ENCODE measurements at places on chromosomes 4 and X.
A peak's percentile ranks its signal among the peaks of the same experiment; 100 is the strongest.

GRCh38 chrX:71225676-71226075, 2.7 kb downstream of the GJB1 start:
- no peak for DNase-seq

- no peak for DNase-seq
These were observed 21.2 kb downstream of the SH3D19 start for GRCh38 chr4:151304226-151304625.

DNA sequence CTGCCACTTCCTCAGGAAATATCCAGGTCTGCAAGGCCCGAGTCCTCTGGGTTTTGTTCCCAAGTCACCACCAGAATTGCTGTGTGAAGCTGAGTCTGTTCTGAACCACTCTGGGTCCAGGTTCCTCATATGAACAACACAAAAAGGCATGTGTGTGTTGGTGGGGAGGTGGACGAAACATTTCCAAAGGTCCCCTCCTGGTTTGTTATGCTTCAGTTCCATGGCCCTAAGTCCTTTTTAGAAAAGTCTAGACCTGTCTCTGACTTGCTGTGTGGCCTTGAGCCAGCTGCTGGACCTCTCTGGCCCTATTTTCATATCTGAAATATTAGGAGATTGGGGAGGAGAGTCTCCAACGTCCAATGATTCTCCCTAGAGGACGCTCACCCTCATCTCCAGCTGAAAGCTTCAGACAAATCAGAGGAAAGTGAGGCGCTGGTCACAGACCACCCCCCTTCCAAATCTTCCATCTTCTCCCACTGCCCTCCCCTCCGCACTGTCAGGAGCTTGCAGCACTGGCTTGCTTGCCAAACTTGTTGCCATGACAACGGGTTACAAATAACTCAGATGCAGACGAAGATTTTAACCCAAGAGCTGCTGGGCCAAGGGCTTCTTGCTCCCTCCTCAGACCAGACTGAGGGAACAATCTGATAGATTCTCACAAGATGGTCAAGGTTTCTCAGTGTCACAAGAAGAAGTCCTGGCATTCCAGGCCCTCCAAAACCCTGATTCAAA, 64.5 kb downstream of the SMC1A start:
- no peak for DNase-seq

GRCh38 chr4:128665514-128665913, 144.0 kb upstream of the JADE1 start:
- no peak for DNase-seq

DNA sequence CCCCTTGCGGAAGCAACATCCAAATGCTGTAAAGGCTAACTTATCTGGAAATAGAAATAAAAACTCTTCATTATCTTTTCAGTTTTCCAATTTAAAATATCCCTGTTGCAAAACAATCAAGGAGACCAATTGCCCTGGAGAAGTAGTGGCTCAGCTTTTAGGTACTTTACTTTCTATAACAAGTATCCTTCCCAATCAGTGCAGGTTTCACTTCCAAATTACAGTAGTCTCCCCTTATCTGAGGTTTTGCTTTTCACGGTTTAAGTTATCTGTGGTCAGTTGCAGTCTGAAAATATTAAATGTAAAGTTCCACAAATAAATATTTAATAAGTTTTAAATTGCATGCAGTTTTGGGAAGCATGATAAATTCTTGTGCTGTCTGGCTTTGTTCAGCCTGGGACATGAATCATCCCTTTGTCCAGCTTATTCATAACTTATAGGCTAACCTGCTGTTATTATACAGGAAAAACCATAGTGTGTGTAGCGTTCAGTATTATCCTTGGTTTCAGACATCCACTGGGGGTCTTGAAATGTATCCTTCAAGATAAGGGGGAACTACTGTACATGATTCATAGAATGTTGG, 973.1 kb upstream of the GRID2 start:
- DNase-seq: no peak

DNA sequence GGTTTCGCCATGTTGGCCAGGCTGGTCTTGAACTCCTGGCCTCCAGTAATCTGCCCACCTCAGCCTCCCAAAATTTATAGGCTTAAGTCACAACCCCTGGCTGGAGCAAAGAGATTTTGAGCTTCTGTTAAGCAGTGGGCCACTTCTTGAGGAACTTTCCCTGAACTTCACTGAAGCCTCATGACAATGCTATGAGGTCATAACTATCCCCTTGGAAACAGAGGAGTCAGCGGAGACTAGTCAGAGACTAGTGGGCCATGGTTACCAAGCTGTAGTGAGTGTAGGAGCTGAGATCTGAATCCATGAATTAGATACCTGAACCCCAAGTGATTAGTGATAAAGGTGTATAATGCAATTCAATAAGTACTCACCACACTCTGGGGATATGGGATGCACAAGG, 145.1 kb upstream of the MSX1 start:
- no peak for DNase-seq

DNA sequence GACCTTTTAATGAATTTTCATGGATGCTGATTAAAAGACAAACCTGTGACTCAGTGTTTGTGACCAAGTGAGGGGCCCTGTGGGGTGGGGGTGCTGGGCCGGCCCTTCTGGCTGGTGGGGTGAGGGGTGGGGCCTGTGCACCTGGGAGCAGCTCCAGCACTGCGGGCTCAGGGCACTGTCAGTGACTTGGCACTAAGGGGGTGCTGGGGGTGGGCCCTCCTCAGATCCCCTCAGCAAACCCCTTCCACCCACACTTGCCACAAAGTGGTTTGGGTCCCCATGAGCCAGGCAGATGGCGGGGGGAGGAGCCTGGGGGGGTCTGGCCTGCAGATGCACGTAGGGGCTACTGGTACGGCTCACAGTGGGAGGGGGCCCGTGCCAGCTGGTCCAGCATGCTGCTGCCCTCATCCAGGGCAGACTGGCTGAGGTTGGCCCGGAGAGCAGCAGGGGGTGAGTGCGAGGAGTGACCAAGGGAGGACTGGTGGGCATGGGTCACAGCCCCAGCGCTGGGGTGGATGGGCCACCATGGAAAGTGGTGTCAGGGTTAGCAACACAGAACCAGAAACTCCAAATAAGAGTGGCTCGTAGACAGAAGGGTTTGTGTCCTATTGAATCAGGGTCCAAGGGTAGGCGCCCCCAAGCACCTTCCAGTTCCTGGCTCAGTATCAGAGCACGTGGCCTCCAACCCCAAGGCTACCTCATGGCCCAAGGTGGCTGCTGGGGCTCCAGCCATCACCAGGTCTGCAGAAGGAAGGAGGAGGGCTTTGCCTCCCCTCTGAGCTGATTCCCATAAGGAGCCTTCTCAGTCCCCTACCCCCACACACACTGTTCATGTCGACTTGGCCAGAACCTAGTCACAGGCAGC, 10.1 kb downstream of the NKX1-1 start:
- peak; percentile 6 for DNase-seq

GRCh38 chrX:39896951-39897740, 200.6 kb downstream of the BCOR start:
- peak; percentile 37 for DNase-seq

- DNase-seq: no peak
These were observed 201.4 kb downstream of the CCNG2 start for GRCh38 chr4:77358315-77358928.

DNA sequence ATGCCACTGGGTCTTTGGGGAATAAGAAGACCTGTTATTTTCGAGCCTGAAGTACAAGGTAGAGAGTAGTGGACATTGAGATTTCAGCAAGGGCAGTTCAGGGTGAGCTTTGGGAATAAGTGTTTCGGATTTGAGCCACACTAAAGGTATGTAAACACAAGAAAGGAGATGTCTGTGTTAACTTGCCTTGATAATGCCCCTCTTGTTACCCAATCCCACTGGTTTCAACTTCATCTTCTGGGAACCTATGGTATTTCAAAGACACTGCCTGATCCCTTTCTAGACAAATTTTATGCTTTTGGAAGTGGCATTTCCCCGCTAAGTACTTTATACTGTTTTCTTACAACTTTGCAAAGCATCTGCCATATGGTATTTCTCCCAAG, 79.4 kb downstream of the SLC9A6 start:
- no peak for DNase-seq

GRCh38 chr4:77045490-77045889, 30.3 kb downstream of the CCNI start:
- DNase-seq: no peak

GRCh38 chr4:84051639-84052038, 447.5 kb downstream of the NKX6-1 start:
- no peak for DNase-seq

DNA sequence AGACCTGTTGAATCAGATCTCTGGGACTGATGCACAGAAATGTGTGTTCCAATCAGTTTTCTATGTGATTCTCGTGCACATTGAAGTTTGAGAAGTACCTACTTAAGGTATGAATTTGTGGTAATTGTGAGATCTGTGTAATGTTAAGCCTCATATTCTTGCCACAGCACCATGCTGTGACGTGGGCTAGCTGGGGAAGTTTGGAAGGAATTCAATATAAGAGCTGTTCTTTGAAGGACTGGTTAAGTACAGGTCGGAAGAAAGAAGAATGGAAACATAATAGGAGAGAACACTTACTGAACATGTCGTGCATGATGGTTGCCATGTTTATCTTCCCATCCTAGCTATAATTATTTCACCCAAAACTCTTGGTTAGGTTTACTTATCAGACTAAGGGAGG, 79.7 kb upstream of the CXXC4 start:
- no peak for DNase-seq

- DNase-seq: no peak
These were observed 11.6 kb upstream of the TTC29 start for GRCh38 chr4:146957237-146957636.

DNA sequence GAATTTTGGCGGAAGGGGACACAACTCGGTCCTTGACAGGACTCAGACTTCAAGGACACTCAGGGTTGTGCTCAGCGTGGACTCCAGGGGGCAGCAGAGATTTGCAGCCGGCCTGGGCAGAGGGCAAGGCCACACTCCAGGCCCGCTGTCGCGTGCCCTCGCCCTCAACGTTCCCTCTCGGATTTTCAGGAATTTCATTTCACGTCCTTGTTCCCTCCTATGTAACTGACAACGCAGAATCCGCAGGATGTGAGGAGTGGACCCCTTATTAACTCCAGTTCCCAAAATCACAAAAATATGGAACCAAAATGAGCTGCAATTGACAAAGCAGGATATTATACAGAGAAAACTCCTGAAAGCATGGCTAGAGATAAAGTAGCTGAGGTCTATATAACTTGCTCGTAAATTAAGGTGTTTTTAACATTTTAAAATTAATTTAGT, 21.0 kb upstream of the DCTD start:
- DNase-seq: peak; percentile 72

DNA sequence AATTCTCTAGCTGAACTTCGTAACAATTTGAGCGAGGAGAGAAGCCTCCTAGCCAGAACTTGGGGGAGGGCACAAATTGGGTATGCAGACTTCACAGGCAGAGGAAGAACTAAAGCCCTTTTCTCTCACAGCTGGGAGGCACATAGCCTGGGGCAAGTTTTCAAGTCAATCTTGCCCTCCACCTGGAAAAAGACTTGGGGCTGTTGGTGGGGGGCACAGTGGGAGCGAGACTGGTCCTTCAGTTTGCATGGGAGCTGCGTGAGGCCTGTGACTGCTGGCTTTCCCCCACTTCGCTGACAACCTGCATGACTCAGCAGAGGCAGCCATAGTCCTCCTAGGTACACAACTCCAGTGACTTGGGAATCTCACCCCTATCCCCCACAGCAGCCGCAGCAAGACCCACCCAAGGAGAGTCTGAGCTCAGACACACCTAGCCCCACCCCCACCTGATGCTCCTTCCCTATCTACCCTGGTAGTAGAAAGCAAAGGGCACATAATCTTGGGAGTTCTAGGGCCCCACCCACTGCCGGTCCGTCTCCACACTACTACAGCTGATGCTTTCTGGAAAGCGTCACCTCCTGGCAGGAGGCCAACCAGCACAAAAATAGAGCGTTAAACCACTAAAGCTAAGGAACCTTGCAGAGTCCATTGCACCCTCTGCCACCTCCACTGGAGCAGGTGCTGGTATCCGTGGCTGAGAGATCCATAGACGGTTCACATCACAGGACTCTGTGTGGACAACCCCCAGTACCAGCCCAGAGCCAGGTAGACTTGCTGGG, 160.8 kb downstream of the CBLL2 start:
- DNase-seq: peak; percentile 9

DNA sequence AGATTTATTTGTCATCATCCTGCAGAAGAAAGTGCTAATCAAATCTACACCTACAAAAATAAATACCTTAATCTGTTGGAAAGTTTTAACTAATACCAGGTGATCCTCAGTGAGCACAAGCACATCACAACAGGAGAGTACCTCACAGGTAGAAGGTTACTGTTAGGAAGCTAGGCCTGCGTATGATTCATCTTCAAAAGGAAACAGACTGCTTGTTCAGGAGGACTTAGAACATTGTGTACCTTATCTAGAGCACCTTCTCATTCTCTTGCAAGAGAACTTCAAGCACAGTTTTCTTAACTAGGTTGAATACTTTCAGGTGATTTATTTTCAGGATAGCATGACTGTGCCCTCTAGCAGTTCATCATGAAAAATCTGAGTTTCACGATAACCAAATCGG, 54.2 kb downstream of the MND1 start:
- DNase-seq: no peak

GRCh38 chr4:109027016-109027500, 264.2 kb upstream of the ETNPPL start:
- DNase-seq: no peak

- DNase-seq: no peak
These were observed 40.7 kb downstream of the TIGD4 start for GRCh38 chr4:152738827-152739226.

GRCh38 chr4:164192844-164193243, 561.1 kb upstream of the SMIM31 start:
- DNase-seq: no peak

GRCh38 chrX:2707334-2707760, 16.3 kb downstream of the CD99 start:
- peak; percentile 42 for DNase-seq

GRCh38 chrX:132615391-132616131, 126.7 kb upstream of the MBNL3 start:
- DNase-seq: no peak

DNA sequence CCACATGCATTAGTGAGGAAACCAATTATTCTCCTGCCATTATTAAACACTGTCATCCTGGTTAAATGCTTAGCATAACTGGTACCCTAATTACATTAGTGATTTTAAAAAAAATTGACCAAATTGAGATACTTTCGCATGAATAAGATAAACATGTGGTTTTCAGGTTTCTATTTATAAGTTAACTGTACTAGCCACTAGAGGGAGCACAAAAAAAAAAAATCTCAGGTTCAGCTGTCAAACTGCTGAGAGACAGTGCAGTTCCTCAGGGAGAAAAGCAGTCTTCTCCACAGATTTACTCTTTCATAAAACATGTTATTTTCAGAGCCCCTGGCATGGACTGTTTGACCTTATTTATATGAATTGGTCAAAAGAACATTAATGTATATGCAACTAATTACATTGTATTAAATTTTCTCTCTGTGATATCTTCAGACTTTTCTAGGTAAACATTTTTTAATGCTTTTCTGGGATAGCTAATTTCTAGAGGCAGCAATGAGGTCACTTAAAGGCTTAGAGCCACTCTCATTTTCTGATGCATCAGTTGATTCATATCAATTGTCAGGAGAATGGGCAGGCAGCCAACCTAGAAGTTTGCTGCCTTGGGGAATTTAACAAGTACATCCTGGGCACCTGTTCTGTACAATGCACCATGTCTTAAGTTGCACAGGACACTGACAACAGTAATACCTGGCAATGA, 167.5 kb downstream of the CDS1 start:
- no peak for DNase-seq

- no peak for DNase-seq
These were observed 92.6 kb downstream of the IQCM start for GRCh38 chr4:149723065-149723464.

GRCh38 chrX:147476008-147476407, 435.7 kb upstream of the FMR1 start:
- no peak for DNase-seq

GRCh38 chrX:16033331-16033730, 90.0 kb upstream of the GRPR start:
- DNase-seq: no peak

GRCh38 chr4:54941994-54942552, 183.3 kb downstream of the KDR start:
- peak; percentile 18 for DNase-seq
